ENCODE measurements at places on chromosomes 3 and 15. TPM values are rescaled to one million over a fixed set of nuclear protein-coding genes. Genes with fewer than 3 reads are reported as not detected.

The DAPK2 gene
- 1.3 TPM for total RNA-seq

The FBN1 gene
- total RNA-seq, result 0.59 TPM

The MB21D2 gene
- total RNA-seq, result 2.5 TPM

The GOLGA6L4 gene
- 1.8 TPM for total RNA-seq

The EPHB1 gene
- 0.98 TPM for total RNA-seq

The CIDEC gene
- not detected for total RNA-seq

DNA sequence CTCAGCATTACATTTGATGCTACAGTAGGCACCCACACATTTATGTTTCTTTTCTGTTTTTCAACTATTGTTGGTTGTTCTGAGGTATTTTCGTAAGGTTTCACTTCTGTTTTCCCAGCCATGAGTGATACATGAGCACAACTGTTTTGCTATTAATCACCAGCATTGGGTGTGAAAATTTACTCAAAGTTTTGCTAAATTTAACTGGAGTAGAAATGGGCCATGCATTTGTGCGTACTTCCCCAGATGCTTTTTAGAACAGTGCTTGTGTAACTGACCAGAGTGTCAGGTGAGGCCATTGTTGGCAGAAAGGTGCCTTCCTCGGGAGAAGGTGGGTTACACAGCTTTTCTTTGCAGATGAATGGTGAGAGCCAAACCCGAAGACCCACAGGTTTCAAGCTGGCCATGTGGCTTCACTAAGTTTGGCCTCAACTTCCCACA, 70.4 kb downstream of the ST6GAL1 start:
- H3K27me3 ChIP-seq, result no peaks in the 10 kb centered on the region
- H3K4me1 ChIP-seq, result peaks cover 66% of the 10 kb centered on the region
- H3K27ac ChIP-seq, result peak overlapping the region; percentile 89
- peaks cover 38% of the 10 kb centered on the region for H3K36me3 ChIP-seq
- DNase-seq, result peak; percentile 54
- H3K4me3 ChIP-seq, result peak overlapping the region; percentile 27

DNA sequence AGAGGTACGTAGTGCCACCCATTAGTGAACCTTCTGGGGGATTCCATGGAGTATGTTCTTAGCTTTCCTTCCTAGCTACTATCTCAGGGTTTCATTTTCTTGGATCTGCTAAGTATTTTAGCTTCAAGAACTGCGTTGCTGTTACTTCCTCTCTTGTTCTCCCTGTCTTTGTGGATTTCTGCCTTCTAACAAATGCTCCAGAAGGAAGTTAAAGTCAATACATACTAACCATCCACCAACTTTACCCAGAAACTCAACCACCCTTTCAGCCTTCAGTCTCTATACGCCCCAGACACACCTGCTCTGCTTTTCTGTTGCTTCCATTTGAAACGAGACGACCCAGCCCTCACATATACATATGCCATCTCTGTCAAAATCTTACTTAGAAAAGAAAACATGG, 2.4 kb upstream of the KLF13 start:
- peak overlapping the region; percentile 29 for H3K27ac ChIP-seq
- no peaks in the 10 kb centered on the region for H3K27me3 ChIP-seq
- no peak for DNase-seq
- H3K4me1 ChIP-seq, result peaks cover 21% of the 10 kb centered on the region

DNA sequence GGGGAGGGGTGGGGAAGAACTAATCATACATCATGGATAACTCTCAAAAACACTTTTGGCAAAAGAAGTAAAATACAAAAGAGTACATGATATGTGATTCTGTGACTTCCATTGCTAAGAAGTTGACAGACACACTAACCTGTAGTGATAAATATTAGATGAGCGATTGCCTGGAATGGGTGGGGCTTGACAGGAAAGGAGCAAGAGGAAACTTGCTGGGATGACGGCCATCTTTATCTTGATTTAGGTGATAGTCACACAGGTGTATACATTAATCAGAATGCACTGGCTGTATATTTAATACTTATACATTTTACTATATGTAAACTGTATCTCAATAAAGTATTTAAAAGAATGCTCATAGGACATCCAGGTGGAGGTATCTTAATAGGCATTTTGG, 13.1 kb downstream of the PARL start:
- no peak overlapping the region for H3K27ac ChIP-seq
- H3K36me3 ChIP-seq, result peaks cover 11% of the 10 kb centered on the region
- no peaks in the 10 kb centered on the region for H3K27me3 ChIP-seq

DNA sequence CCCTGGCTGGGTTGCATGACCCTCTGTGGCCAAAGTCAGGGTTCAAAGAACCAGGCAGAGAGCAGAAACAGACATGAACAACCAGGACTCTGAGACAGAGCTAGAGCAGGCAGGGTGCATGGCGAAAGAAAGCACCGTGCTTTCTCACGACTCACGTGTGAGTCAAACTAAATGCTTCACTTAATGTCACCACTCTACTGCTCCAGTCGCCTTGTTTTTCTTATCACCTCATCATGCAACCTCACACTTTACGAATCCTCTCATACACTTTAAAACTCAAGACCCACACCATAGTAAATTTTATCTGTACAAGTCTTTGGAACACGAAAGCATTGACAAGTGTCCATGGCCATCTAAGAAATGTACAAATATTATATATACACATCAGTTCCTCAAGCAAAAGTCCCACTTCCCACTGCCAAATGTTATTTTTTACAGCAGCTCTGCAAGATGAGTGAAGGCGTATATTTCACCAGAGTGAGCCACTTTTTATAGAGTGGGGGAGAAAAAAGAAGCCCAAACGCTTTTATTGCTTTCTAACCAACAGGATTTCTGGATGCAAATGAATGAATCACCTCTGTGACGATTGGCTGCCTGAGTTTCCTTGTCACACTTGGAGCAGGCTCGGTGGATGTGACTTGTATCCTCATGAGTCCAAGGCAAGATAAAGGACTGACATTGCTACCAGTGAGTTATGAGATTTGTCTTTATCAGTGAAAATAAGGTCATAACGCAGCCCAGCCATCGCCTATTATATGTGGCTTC, 16.0 kb upstream of the MEGF11 start:
- H3K36me3 ChIP-seq, result no peaks in the 10 kb centered on the region
- H3K27me3 ChIP-seq, result no peaks in the 10 kb centered on the region
- no peak overlapping the region for H3K27ac ChIP-seq
- H3K4me3 ChIP-seq, result no peak overlapping the region

DNA sequence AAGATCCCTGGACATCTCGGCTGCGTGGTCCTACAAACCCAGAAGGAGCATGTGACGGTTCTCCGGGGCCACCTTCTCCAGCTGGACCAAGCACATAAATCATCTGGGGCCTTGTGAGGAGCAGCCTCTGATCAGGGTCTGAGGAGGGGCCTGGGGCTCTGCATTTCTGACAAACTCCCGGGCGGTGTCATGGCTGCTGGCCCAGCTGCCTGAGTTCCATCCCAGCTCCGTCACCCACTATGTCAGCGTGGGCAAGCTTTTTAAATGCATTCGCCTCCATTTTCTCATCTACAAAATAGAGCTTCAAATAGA, 126.3 kb upstream of the MEF2A start:
- H3K27me3 ChIP-seq, result no peaks in the 10 kb centered on the region
- H3K4me1 ChIP-seq, result peaks cover 43% of the 10 kb centered on the region
- H3K4me3 ChIP-seq, result no peak overlapping the region
- no peak for DNase-seq
- no peak overlapping the region for H3K27ac ChIP-seq
- no peaks in the 10 kb centered on the region for H3K36me3 ChIP-seq

DNA sequence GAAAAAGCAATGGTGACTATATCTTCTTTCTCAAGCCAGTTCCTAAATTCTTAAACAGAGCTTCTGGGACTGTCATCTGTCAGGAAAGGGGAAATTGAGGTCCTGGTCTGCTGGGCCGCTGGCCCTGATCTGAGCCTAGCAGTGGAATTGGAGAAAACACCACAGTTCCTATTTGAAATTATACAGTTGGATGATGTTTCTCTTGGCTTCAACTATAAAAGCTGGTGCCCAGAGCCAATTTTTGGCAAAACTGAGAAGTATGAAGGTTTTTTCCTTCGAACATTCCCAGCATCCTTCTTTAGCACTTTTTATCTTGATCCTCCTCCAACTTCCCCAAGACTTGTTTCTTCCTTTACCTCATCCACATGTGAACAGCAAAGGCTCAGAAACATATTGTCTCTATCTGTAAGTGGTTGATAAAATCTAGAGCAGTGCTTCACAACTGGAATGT, 83.9 kb downstream of the CD47 start:
- peaks cover 4% of the 10 kb centered on the region for H3K4me1 ChIP-seq
- H3K27me3 ChIP-seq, result peaks cover 5% of the 10 kb centered on the region
- H3K4me3 ChIP-seq, result no peak overlapping the region

DNA sequence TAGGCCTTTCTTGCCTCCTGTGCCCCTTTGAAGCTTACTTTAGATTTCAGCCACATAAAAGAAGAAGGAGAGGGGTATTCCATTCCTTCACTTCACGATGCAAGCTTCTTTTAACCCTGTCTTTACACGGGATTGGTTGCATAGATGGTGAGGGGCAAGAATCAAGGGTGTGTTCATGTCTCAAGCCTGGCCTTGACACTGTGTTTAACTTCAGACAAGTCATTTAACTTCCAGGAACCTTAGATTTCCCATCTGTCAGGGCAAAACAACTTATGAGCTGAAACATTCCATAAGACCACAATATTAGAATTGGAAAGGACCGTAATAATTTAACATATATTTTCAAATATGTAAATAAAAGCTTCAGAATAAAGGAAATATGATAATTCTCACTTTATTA, 344.5 kb downstream of the MFSD1 start:
- peaks cover 3% of the 10 kb centered on the region for H3K27me3 ChIP-seq
- no peak for DNase-seq
- no peak overlapping the region for H3K4me3 ChIP-seq
- H3K36me3 ChIP-seq, result no peaks in the 10 kb centered on the region
- no peak overlapping the region for H3K27ac ChIP-seq

DNA sequence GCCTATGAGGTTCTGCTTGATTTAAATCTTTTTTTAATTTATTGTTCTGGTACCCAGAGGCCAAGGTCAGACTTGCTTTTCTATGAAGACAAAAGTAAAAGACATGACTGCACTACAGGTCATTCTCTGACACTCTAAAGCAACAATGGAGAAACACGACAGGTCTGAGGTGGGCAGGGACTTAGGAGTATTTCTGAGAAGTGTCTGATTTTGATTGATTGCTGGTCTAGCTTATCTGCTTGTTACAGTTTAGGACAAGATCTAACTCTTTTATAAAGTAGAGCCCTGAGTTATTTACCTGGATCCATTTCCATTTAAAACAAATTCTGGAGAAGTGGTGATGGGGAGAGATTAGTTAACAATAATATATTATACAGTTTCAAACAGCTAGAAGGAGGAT, 115.2 kb upstream of the STT3B start:
- H3K4me3 ChIP-seq, result no peak overlapping the region
- no peak for DNase-seq
- H3K27me3 ChIP-seq, result no peaks in the 10 kb centered on the region
- H3K36me3 ChIP-seq, result no peaks in the 10 kb centered on the region
- no peak overlapping the region for H3K27ac ChIP-seq

DNA sequence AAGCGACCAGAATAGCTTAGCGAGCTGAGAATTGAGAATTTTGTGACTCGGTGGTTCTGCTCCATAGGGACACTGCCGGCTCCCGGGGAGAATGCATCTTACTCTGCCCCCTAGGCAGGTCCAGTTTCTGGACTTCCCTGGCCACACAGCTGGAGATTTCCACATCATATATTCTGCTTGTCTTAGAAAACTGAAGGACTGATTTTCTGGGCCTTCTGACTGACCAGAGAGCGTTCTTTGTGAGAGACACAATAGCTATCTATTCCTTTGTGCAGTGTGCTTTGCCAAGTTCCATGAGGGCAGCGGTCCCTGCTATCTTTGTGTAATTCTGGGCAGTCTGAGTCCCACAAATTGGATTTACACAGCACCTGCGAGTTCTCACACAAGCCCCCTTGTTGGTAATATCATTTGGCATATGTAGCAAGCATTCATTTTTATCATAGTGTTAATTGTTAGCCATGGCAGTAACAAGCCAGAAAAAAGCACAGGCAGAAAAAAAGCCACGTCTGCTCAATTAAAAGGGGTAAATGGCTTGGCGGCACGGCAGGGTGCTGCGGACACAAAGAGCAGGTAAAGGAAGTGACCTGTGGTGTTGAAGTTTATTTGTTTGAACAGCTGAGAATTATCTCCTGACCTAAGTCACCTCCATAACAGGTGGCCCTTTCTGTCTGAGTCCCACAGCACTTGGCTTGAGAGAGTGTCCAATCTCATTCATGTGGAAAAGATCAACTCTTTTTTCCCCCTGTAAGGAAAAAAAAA, 688.7 kb downstream of the TUSC7 start:
- H3K4me3 ChIP-seq, result no peak overlapping the region
- H3K27me3 ChIP-seq, result no peaks in the 10 kb centered on the region
- no peak overlapping the region for H3K27ac ChIP-seq
- H3K4me1 ChIP-seq, result no peaks in the 10 kb centered on the region

DNA sequence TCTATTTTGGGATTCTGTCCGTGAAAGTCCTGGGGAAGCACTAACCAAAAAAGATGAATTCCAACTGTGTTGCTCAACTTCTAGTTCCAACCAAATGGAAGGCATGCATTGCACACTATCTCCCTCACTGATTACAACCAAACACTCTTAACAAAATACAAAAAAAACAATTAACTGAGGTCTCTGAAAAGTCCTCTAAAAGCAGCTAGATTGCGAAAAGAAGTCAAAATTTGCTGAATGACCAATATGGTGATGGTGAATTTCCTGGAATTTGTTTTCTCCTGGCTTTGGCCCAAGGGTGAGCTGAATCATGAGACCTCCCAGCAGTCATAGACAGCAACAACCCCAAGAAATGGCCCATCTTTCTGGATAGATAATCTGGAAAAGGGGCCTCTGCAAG, 28.3 kb downstream of the CYP19A1 start:
- H3K27me3 ChIP-seq, result peaks cover 5% of the 10 kb centered on the region
- DNase-seq, result no peak
- H3K4me1 ChIP-seq, result no peaks in the 10 kb centered on the region
- H3K36me3 ChIP-seq, result no peaks in the 10 kb centered on the region
- H3K27ac ChIP-seq, result no peak overlapping the region

GRCh38 chr3:126916546-126916945, 66.4 kb upstream of the PLXNA1 start:
- H3K4me3 ChIP-seq, result no peak overlapping the region
- peaks cover 12% of the 10 kb centered on the region for H3K4me1 ChIP-seq
- peaks cover 16% of the 10 kb centered on the region for H3K36me3 ChIP-seq
- no peaks in the 10 kb centered on the region for H3K27me3 ChIP-seq
- no peak overlapping the region for H3K27ac ChIP-seq

- H3K36me3 ChIP-seq, result no peaks in the 10 kb centered on the region
- H3K27ac ChIP-seq, result no peak overlapping the region
- peaks cover 4% of the 10 kb centered on the region for H3K4me1 ChIP-seq
- no peak overlapping the region for H3K4me3 ChIP-seq
- no peaks in the 10 kb centered on the region for H3K27me3 ChIP-seq
These were observed 20.4 kb downstream of the ZNF662 start for GRCh38 chr3:42926310-42926709.

GRCh38 chr15:27468151-27468591, 497.2 kb downstream of the GABRG3 start:
- H3K27ac ChIP-seq, result no peak overlapping the region
- H3K4me3 ChIP-seq, result no peak overlapping the region
- H3K36me3 ChIP-seq, result no peaks in the 10 kb centered on the region
- H3K4me1 ChIP-seq, result no peaks in the 10 kb centered on the region
- DNase-seq, result no peak

GRCh38 chr3:29582273-29582672, 301.4 kb downstream of the RBMS3 start:
- no peaks in the 10 kb centered on the region for H3K4me1 ChIP-seq
- H3K27me3 ChIP-seq, result peaks cover 2% of the 10 kb centered on the region
- H3K4me3 ChIP-seq, result no peak overlapping the region
- no peak for DNase-seq
- no peak overlapping the region for H3K27ac ChIP-seq
- H3K36me3 ChIP-seq, result no peaks in the 10 kb centered on the region

- no peak for DNase-seq
- H3K36me3 ChIP-seq, result no peaks in the 10 kb centered on the region
- H3K27me3 ChIP-seq, result peaks cover 21% of the 10 kb centered on the region
These were observed 4.1 kb upstream of the THSD4 start for GRCh38 chr15:71111181-71111565.

Data from activated CD4-positive, alpha-beta T cell treated with anti-CD3 and anti-CD28 coated beads for 36 hours (primary cell).